ENCODE measurements at places on chromosomes 3 and 15.
A peak's percentile ranks its signal among the peaks of the same experiment; 100 is the strongest.

- DNase-seq, result peak; percentile 31
These were observed 9.2 kb downstream of the ALPK3 start for GRCh38 chr15:84826369-84826823.

DNA sequence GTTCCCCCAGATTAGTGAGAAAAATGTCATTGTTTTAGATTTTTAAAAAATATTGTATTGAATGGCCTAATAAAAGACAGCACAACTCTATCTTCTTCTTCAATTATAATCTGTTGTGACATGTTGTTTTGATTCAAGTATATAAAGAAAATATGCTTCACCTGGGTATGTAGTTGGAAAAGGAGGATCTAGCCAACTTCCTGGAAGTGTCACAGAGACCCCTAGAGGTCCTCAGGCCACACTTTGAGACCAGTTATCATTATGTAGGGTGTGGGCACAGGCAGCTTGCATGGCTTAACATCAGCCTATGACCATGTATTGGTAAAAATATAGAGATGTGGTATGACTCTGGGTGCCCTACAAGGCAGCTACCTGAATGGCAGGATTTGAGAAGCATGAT, 14.7 kb upstream of the RYR3 start:
- DNase-seq, result no peak

- no peak for DNase-seq
These were observed 15.3 kb downstream of the SEC61A1 start for GRCh38 chr3:128067489-128067888.

GRCh38 chr3:188390775-188391443, 237.0 kb downstream of the LPP start:
- DNase-seq, result peak; percentile 40

DNA sequence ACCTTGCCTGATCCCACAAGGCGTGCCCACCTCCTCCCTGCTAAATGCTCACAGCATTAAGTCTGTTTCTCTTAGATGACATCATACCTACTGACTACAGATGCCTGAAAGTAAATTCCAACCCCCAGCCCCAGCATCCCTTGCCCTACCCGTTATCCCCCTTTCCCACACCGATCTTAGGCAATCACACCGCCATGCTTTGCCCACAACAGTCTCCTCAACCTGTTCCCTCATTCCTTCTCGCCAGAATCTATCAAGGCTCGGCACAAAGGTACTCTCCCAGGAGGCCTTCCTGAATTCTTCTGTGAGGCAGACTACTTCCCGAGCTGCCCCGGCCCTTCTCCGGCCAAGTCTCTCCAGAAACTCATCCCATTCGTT, 789 bp upstream of the SEC61A1 start:
- DNase-seq, result peak; percentile 29

DNA sequence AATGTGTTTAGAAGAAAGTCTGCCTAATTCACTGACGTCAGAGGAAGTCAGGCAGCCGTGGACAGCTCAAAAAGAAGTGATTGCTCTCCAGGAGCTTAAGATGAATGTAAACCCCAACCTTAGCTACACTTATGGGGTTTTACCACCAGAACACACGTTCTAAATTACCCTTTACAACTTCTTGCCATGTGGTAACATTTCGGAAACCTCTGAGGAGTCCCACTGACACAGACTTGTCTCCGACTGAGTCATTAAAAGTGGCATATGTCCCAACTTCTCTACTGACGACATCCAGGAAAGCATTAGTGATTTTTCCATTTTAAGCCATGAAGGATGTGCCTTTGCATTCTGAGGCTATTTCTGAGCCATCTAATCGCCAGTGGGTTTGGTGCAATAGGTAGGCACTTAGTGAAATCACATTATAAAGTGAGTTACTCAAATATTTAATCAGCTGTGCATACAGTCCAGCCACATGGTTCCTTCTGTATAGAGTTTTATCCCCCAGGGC, 32.4 kb downstream of the C2CD4A start:
- DNase-seq, result peak; percentile 37

DNA sequence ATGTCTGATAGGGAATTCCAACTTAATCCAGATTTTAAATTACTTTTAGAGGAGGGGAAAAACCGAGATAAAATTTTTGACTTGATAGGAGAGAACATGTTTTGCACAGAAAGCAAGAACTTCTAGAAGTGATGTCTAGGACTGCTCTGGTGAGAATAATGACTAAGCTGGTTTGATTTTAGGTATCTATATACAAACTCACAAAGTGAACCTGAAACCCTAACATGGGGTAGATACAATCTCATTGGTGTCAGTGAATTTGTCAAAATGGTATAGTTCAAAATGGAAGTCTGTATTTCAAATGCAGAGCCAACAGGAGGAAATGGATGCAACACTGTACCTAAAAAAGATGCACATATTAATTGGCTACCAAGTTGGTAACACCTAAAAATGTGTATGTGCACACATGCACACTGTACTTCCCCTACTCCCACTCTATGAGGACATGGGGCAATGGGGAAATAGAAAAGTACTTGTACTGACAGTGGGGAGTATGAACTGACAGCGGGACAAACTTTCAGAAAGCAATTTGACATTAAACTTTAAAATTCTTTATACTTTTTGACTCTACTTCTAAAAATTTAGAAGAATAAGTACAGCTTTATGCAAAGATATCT, 53.0 kb downstream of the NR1I2 start:
- no peak for DNase-seq

GRCh38 chr15:64931381-64931780, 19.7 kb downstream of the ANKDD1A start:
- no peak for DNase-seq

- peak; percentile 66 for DNase-seq
These were observed 518.6 kb downstream of the GBE1 start for GRCh38 chr3:81242871-81243270.

DNA sequence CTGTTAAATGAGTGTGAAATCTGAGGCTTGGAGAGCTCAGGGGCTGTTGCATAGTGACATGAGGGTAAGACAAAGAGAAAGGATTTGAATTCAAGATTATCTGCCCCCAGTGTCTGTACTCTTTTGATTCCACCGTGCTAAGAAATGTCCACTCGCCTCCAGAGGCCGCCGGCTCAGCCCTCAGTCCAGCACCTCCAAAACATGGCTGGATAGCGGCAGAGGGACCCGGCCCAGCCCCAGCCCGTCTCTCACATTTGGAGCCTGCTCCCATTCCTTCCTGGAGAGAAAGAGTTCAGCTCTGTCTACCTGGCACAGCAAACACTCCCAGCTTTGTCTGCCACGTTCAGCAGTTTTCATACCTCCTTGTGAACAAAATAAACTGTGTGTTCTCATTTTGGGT, 84.8 kb upstream of the IQSEC1 start:
- no peak for DNase-seq

DNA sequence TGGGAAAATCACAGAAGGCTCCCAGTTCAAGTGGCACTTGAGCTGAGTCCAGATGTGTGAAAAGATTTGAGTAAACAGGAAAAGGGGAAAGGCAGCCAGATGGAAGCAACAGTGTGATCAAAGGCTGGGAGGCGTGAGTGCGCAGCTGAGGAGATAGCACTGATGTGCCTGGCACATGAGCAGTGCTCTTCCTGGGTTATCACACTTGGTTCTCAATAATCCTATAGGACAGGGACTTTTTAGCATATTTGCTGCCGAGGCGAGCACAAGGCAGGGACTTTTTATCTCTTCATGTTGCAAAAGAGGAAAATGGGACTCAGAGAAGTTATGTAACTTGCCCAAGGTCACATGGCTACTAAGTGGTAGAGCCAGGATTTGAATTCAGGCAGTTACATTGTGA, 39.6 kb downstream of the CORO2B start:
- DNase-seq, result peak; percentile 53

GRCh38 chr15:40098489-40099261, 10.0 kb downstream of the BMF start:
- peak; percentile 96 for DNase-seq

DNA sequence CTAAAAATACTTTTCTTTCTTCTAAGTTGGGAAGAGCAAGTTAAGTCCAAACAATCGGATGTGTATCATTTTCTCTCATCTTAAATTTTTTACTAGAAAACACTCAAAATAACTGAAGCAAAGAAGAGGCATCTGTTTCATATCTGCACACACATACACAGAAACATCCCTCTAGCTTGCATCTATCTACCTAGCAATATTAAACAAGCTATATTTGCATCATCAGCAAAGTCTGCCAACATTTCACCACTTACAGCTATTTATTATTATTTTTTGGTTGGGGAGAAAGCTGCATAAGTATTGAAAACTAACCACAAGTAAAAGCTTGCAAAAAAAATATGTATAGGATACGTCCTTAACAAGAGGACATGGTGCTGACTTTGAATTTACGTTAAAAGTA, 1.9 kb downstream of the GOLIM4 start:
- DNase-seq, result no peak

- no peak for DNase-seq
These were observed 132.3 kb downstream of the LRRK1 start for GRCh38 chr15:101051291-101052030.

- no peak for DNase-seq
These were observed 126.1 kb upstream of the TNIK start for GRCh38 chr3:171586274-171586673.

GRCh38 chr15:42140383-42141070, 15.9 kb downstream of the PLA2G4F start:
- DNase-seq, result no peak

DNA sequence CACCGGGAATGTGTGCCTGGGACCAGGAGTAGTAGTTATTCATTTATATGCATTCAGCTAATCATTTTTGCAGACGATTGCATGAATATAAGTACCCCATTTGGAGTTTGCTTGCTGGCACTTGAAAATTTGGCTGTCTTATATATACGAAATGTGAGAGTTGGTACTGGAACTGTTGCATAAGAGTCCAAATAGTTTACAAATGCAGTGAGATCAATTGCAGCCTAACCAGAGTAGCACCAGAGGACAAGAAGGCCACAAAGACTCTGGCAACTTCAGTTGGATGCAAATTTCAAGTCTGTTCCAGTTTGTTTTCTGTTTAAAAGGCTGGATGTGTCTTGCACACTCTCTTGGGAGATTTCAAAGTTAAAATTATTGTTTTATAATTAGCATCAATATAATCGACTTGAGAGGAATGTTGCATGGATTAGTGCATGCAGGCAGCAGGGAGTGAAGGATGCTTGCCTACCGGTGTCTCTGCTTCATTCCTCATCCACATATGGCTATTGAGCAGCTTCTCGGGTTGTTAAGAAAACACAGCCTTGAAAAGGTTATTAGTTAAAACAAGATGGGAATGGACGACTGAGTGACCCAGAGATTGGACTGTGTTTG, 213.0 kb downstream of the PTPRG start:
- DNase-seq, result no peak

- DNase-seq, result no peak
These were observed 20.5 kb downstream of the IFT122 start for GRCh38 chr3:129460572-129460971.

DNA sequence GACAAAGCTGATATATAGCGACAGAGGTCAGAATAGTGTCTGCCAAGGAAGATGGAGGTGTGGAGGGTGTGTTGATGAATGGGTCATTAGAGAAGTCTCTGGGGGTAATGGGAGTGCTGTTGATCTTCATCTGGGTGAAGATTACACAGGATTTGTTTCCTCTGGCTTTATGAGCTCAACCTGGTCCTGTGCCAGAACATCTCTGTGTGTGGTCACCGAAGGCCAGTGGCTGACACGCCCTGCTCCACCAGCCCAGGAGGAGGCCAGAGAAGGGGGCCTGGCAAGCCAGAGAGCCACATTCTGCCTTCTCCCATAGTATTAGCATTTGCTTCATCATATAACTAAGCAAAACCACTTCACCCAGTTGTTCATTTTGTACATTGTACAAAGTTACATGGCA, 121.1 kb downstream of the ZNF621 start:
- peak; percentile 56 for DNase-seq

GRCh38 chr3:37554364-37554763, 307.3 kb upstream of the CTDSPL start:
- DNase-seq, result no peak

GRCh38 chr15:42118650-42119445, 24.5 kb upstream of the PLA2G4D start:
- DNase-seq, result peak; percentile 37

GRCh38 chr3:34260271-34261000, 462.0 kb downstream of the PDCD6IP start:
- peak; percentile 81 for DNase-seq

Measured in choroid plexus epithelial cell (primary cell).